ENCODE measurements at places on chromosomes 1 and 21. TPM values are rescaled to one million over a fixed set of nuclear protein-coding genes. Genes with fewer than 3 reads are reported as not detected.

GRCh38 chr1:224635356-224635755 lies 19.2 kb downstream of the CNIH3 start:
- DNase-seq = no peak
- H3K4me1 ChIP-seq = peaks cover 11% of the 10 kb centered on the region
- no peak overlapping the region for H3K4me3 ChIP-seq

- H3K36me3 ChIP-seq = no peaks in the 10 kb centered on the region
- H3K27me3 ChIP-seq = no peaks in the 10 kb centered on the region
- no peaks in the 10 kb centered on the region for H3K4me1 ChIP-seq
- DNase-seq = no peak
Observed at GRCh38 chr1:12038356-12039163, 19.3 kb downstream of the MIIP start.

- no peaks in the 10 kb centered on the region for H3K4me1 ChIP-seq
- no peak for DNase-seq
- H3K27ac ChIP-seq = no peak overlapping the region
- H3K27me3 ChIP-seq = peaks cover 10% of the 10 kb centered on the region
- H3K4me3 ChIP-seq = no peak overlapping the region
Observed at GRCh38 chr1:186093437-186093836, 281.6 kb downstream of the TPR start.

DNA sequence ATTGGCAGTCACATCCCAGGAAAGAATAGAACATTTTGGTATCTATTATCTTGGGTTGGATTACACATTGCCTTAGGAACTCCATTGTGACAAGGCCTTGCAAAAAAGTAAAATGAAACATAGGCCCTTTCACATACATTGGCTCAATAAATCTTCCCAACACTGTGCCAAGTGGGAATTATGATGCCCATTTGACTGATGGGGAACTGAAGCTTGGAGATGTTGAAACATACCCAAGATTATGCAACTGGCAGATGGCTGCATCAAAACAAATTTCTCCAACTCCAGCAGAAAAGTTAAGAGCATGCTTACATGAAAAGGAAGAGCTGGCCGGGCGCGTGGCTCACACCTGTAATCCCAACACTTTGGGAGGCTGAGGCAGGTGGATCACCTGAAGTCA lies 26.9 kb downstream of the PLEKHO1 start:
- no peak for DNase-seq
- no peaks in the 10 kb centered on the region for H3K27me3 ChIP-seq
- H3K4me1 ChIP-seq = peaks cover 3% of the 10 kb centered on the region
- no peak overlapping the region for H3K4me3 ChIP-seq

DNA sequence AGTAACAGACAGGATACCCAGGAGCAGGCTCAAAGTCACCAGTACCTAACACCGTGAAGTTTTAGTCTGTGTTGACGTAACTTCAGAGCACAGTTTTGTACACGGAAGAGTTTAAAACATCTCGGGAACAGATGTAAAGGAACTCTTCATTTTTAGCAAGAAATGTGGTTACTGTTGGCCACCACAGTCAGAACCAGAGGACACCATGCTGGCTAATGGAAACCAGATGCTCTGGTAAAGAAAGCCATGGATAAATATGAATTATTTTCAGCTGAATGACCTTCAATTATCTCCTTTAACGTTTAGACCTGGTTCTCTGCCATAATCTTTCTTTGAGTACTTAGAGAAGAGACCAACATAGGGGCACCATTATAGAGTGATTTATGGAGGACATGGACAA lies 115.9 kb downstream of the NTMT2 start:
- H3K4me3 ChIP-seq = no peak overlapping the region
- H3K27me3 ChIP-seq = peaks cover 8% of the 10 kb centered on the region
- DNase-seq = no peak
- H3K27ac ChIP-seq = no peak overlapping the region
- H3K4me1 ChIP-seq = no peaks in the 10 kb centered on the region

DNA sequence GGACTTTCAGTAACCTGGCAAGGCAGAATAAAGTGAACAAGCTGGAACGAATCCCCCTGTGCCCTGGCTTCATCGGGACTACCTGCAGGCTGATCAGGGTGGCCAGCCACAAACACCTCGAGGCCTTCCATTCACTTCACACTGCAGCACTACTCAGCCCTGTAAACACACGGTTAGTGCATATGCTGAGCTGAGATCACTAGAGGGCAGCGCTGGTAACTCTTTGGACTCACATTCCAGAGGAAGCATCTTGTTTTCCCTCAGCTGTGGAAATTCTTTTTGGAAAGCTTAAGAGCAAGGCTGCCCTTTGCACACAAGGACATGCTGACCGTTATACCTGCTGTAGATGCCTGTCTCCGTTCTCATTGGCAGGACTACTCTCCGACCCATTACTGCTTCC lies 32.1 kb downstream of the PCSK9 start:
- H3K36me3 ChIP-seq = peaks cover 30% of the 10 kb centered on the region
- H3K27ac ChIP-seq = peak overlapping the region; percentile 19
- no peak for DNase-seq
- no peaks in the 10 kb centered on the region for H3K27me3 ChIP-seq

DNA sequence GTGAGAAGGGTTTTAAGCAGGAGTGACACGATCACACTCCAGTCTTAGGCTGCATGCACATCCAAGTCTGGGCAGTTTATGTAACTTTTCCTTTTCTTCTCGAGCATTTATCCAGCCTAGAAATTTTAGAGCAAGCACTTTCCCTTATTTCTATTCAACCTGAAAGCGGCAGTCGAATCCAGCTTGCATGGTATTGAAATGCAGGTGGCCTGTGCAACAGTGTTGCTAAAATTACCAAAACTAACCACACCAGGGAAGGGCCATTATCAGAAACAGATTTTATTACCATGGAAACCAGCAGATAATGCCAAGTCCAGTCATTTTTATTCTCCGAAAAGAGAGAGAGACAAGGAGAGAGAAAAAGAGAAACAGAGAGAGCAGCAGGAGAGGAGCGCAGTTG lies 179.9 kb upstream of the ZC3H12A start:
- peaks cover 7% of the 10 kb centered on the region for H3K36me3 ChIP-seq
- H3K27me3 ChIP-seq = peaks cover 90% of the 10 kb centered on the region
- peaks cover 3% of the 10 kb centered on the region for H3K4me1 ChIP-seq

DNA sequence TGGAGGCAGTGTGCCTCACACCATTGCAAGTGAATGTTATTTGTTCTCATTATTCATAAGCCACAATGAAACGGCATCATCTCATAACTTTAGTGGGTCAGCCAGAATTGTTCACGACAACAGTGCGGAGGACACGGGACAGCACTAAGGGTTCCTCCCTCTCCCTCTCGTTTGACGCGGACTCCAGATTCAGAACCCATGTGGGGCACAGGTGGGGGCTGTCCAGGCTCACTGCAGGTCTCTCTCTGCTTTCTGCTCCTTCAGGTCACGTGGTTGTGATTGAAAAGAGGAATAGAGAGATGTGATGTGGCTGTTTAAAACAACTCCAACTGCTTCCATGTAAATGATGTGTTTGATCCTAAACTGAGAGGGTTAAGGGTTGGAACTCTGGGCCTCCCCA lies 13.5 kb downstream of the RUNX1 start:
- peak overlapping the region; percentile 88 for H3K4me3 ChIP-seq
- H3K4me1 ChIP-seq = peaks cover 67% of the 10 kb centered on the region
- H3K27me3 ChIP-seq = no peaks in the 10 kb centered on the region
- DNase-seq = no peak
- peaks cover 8% of the 10 kb centered on the region for H3K36me3 ChIP-seq
- peak overlapping the region; percentile 96 for H3K27ac ChIP-seq

DNA sequence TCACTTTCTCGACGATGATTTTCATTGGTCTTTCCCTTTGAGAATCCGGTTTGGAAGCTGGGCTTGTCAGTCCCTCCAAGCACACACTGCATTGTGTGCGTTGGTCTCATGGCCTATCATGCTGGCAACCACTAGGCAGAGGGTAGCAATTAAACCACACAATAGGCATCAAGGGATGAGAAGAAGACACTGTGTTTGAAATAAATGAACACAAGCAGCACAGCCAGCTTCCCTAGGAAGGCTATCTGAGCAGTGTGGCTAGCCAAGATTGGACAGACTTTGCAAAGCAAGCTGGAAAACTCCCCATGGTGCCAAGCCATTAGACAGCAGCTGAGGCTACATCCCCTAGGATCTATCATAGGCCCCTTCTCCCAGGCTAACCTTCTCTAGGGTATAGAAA lies 288.7 kb downstream of the NUF2 start:
- H3K4me1 ChIP-seq = no peaks in the 10 kb centered on the region
- H3K27me3 ChIP-seq = no peaks in the 10 kb centered on the region
- H3K27ac ChIP-seq = no peak overlapping the region
- H3K36me3 ChIP-seq = no peaks in the 10 kb centered on the region

DNA sequence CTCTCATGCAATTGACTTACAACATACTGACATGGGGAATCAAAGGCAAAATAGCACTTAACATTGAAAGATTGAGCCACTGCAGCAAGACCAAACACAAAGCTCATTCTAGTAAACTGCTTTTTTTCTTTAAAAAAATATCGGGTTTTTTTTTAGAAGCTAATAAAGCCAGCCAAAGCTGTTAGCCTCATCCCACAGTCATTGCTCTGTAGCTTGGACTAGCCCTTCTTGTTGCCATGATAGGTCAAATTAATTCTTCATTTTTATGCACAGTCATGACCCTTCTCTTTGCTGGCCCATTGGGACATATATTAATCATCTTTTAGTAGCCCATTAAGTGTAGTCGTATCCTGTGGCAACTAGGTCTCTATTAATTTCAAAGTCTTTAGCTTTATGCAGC lies 231.3 kb downstream of the ADGRL2 start:
- no peak for DNase-seq
- no peaks in the 10 kb centered on the region for H3K27me3 ChIP-seq
- no peaks in the 10 kb centered on the region for H3K4me1 ChIP-seq
- H3K27ac ChIP-seq = no peak overlapping the region
- no peaks in the 10 kb centered on the region for H3K36me3 ChIP-seq
- H3K4me3 ChIP-seq = no peak overlapping the region

DNA sequence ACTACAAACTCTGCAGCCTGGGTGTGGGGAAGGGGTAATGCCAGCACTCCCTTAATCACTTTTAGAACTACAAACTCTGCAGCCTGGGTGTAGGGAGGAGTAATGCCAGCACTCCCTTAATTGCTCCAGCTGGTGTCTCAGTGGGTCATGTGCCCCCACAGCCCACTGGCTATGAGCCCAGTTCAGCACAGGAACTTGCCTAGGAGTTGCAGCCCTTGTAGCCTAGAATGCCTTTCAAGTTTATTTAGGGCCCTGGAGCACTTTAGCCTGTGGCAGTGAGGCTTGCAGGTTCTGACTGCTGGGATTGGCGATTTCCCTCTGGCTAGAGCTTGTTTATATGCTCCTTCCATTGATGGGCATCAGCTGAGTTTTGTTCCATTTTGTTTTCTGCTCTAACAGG lies 17.1 kb downstream of the VN1R5 start:
- no peaks in the 10 kb centered on the region for H3K4me1 ChIP-seq
- no peak overlapping the region for H3K27ac ChIP-seq
- H3K36me3 ChIP-seq = no peaks in the 10 kb centered on the region
- no peak overlapping the region for H3K4me3 ChIP-seq
- no peaks in the 10 kb centered on the region for H3K27me3 ChIP-seq
- no peak for DNase-seq

GRCh38 chr1:154481053-154481452 lies 21.0 kb upstream of the TDRD10 start:
- DNase-seq = no peak
- no peak overlapping the region for H3K4me3 ChIP-seq
- H3K27ac ChIP-seq = no peak overlapping the region
- peaks cover 9% of the 10 kb centered on the region for H3K4me1 ChIP-seq
- H3K27me3 ChIP-seq = peaks cover 6% of the 10 kb centered on the region

DNA sequence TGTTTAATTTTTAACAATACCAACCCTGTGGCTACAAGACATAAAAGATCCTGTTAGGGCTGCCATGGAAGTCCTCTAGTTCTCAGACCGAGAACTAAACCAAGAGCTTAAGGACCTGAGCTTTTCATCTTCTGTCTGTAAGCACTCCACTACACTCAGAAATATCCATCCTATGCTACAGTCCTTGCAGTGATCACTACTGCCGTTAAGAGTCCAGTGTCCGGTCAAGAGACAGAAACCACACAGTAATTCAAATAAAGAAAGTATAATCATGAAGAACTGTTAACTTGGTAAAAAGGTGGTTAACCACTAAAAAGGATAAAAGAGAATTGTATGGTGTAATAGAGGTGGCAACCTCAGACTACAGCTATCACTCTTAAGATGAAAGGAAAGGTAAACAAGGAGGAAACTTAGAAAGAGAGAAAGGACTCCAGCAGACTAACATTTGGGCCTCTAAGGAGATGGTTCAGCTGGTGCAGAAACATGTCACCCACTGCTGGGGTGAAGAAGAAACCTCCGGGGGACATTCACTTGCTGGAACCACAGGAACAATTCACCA lies 22.1 kb upstream of the PRDX6 start:
- H3K4me3 ChIP-seq = no peak overlapping the region
- peaks cover 17% of the 10 kb centered on the region for H3K36me3 ChIP-seq
- no peak for DNase-seq
- peaks cover 26% of the 10 kb centered on the region for H3K4me1 ChIP-seq
- peak overlapping the region; percentile 87 for H3K27ac ChIP-seq
- no peaks in the 10 kb centered on the region for H3K27me3 ChIP-seq

GRCh38 chr1:50705699-50706098 lies 254.4 kb downstream of the FAF1 start:
- peaks cover 9% of the 10 kb centered on the region for H3K4me1 ChIP-seq
- H3K27me3 ChIP-seq = no peaks in the 10 kb centered on the region
- DNase-seq = no peak
- no peak overlapping the region for H3K27ac ChIP-seq
- no peaks in the 10 kb centered on the region for H3K36me3 ChIP-seq

- no peak overlapping the region for H3K27ac ChIP-seq
- no peaks in the 10 kb centered on the region for H3K4me1 ChIP-seq
- H3K36me3 ChIP-seq = no peaks in the 10 kb centered on the region
- no peak overlapping the region for H3K4me3 ChIP-seq
- no peak for DNase-seq
Observed at GRCh38 chr1:85611425-85611824, 30.9 kb downstream of the CCN1 start.

DNA sequence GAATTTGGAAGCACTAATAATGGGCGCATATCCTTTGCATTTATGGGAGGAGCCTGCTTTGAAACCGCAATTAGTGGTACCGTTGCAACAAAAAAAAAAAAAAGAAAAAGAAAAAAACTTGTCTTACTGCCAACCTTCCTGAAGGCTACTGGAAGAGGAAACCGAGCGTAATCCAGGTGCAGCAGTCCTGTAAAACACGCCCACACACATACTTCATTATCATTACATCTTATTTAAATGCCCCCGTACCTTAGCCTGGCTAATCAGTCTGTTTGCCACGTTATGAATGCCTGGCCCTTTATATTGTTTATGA lies 686 bp upstream of the ZNF281 start:
- H3K27ac ChIP-seq = peak overlapping the region; percentile 94
- peaks cover 8% of the 10 kb centered on the region for H3K36me3 ChIP-seq
- H3K4me1 ChIP-seq = peaks cover 31% of the 10 kb centered on the region
- peak overlapping the region; percentile 99 for H3K4me3 ChIP-seq
- no peak for DNase-seq

DNA sequence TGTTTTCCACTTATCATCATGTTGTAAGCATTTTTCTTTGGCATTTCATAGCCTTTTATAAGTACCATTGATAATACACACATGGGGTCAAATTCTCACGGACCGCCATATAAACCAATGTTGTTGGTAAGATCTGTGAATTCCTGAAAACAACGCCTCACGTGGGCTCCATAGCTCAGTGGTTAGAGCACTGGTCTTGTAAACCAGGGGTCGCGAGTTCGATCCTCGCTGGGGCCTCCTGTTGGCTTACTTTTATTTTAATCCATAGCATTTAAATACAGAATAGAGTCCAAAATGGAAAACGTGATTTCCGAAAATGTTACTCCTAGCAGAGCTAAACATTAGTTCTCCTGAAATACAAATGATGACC lies 83.1 kb downstream of the HHIPL2 start:
- H3K27ac ChIP-seq = peak overlapping the region; percentile 95
- H3K27me3 ChIP-seq = peaks cover 8% of the 10 kb centered on the region

Gene NBPF4
- not detected for total RNA-seq

Gene IVL
- total RNA-seq = not detected

Gene TRIM58
- total RNA-seq = 1.2 TPM

Gene APOBEC4
- total RNA-seq = not detected

Gene KRTAP10-10
- total RNA-seq = not detected
